Sigmoid colon (tissue), 7 donors: ENCODE measurements at places on chromosomes 16 and 17.

DNA sequence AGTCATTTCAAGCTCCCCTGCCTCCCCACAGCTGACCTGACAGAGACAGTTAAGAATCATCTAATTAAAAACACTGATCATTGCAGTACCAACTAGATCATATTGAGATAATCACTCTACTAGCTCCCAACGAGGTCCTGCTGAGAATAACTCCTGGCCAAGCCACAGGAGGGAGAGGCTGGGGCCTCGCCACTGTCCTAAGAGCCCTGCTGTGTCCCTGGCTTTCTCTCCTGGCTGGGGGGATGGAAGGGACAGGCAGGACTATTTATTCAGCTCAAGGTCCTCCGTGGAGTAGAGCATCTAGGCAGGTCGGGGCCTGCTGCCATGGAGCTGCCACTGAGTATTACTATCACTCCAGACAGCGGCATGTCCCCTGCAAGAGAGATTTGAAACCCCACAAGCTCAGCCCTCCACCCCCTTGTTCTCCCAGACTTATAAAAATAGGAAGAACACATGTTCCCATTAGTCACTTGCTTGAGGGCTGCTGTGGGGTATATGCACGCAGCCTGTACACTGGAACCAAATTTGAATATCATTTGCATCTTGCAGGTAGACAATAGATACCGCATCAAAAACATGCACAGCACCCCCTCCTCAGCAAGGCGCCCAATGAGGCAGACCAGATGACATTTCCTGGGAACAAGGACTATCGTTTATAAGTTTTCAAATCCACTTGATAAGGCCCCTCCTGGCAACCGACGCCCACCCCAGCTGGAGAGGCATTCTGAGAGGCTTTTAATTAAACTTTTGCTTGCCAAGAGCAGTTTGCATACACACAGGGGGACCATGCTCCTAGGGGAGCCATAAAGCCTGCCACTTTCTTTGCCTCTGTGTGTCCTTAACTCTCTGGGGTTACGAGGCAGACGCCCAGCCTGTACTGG, 385.2 kb upstream of the ZFHX3 start:
- H3K27ac ChIP-seq, result no peak overlapping the region
- no peaks in the 10 kb centered on the region for H3K36me3 ChIP-seq
- no peaks in the 10 kb centered on the region for H3K27me3 ChIP-seq
- no peak overlapping the region for H3K4me3 ChIP-seq

- H3K36me3 ChIP-seq, result no peaks in the 10 kb centered on the region
- no peaks in the 10 kb centered on the region for H3K4me1 ChIP-seq
- no peak within 1 kb of the TSS for H3K27ac ChIP-seq
Measured at GRCh38 chr16:10817963-10818941, at the start of gene TVP23A. Gene TVP23A, minus strand, starts transcription at chr16:10818794. Its CDS starts 301 bp downstream, at chr16:10818493.

GRCh38 chr17:27593232-27593856, 37.6 kb upstream of the LGALS9 start:
- peaks cover 3% of the 10 kb centered on the region for H3K36me3 ChIP-seq
- H3K4me1 ChIP-seq, result peaks cover 16% of the 10 kb centered on the region
- H3K27me3 ChIP-seq, result no peaks in the 10 kb centered on the region
- DNase-seq, result no peak
- no peak overlapping the region for H3K4me3 ChIP-seq
- H3K27ac ChIP-seq, result no peak overlapping the region

- peaks cover 46% of the 10 kb centered on the region for H3K4me1 ChIP-seq
- no peak overlapping the region for H3K4me3 ChIP-seq
- peak; percentile 75 for DNase-seq
- H3K36me3 ChIP-seq, result no peaks in the 10 kb centered on the region
- H3K27me3 ChIP-seq, result no peaks in the 10 kb centered on the region
- H3K27ac ChIP-seq, result peak overlapping the region; percentile 62
Measured at GRCh38 chr16:49021136-49021535, 260.5 kb downstream of the CBLN1 start.

- H3K36me3 ChIP-seq, result no peaks in the 10 kb centered on the region
- no peak overlapping the region for H3K4me3 ChIP-seq
- DNase-seq, result no peak
- peaks cover 18% of the 10 kb centered on the region for H3K4me1 ChIP-seq
- H3K27ac ChIP-seq, result no peak overlapping the region
Measured at GRCh38 chr17:59492091-59492451, 73.3 kb upstream of the DHX40 start.

GRCh38 chr17:8468127-8468526, 32.4 kb downstream of the NDEL1 start:
- H3K4me3 ChIP-seq, result no peak overlapping the region
- H3K27me3 ChIP-seq, result no peaks in the 10 kb centered on the region
- peaks cover 49% of the 10 kb centered on the region for H3K4me1 ChIP-seq
- peaks cover 10% of the 10 kb centered on the region for H3K36me3 ChIP-seq
